Tibial nerve (tissue), 4 donors: ENCODE measurements at places on chromosomes 16 and 17.

DNA sequence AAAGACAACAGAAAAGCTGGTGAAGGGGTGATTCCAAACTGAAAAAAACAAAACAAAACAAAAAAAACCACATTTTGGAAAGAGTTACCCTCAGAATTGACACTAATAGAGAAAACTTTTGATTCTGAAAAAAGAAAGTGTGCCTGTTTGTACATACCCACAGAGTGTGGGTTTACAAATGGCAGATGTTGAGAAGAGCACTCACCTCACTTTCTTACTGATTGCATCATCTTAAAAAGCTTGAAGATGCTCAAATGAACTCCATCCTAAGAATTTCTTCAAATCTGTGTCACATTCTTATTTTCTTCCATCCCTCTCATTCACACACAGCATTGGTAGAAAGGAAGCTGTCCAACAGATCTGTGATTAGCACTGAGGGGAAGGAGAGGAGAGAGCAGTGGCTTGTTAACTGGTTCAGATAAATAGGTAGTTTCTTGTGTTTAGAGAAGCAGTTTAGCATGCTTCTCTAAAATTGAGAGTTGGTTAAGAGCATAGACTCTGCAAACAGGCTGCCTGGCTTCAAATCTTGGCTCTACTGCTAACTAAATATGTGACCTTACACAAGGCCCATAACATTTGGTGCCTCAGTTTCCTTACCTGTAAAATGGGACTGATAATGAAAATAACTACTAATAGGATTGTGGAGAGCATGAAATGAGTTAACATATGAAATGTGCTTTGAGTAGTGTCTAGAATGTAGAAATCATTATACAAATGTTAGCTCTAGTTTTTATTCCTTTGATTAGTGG, 6.9 kb downstream of the GNAO1 start:
- no peak for DNase-seq

GRCh38 chr17:6427279-6427781, 7.6 kb downstream of the AIPL1 start:
- no peak for DNase-seq

GRCh38 chr16:10888320-10888937, 11.4 kb downstream of the CIITA start:
- DNase-seq = no peak

- no peak for DNase-seq
These were observed 521.9 kb upstream of the HSBP1 start for GRCh38 chr16:83285921-83286320.

GRCh38 chr16:76235025-76235424, 42.2 kb upstream of the CNTNAP4 start:
- DNase-seq = no peak
